Activated T-cell treated with anti-CD3 and anti-CD28 coated beads, Interleukin-2, amount 50 U/mL, for 48 hours (primary cell): ENCODE measurements at places on chromosomes 7 and 10.
A peak's percentile ranks its signal among the peaks of the same experiment; 100 is the strongest.

DNA sequence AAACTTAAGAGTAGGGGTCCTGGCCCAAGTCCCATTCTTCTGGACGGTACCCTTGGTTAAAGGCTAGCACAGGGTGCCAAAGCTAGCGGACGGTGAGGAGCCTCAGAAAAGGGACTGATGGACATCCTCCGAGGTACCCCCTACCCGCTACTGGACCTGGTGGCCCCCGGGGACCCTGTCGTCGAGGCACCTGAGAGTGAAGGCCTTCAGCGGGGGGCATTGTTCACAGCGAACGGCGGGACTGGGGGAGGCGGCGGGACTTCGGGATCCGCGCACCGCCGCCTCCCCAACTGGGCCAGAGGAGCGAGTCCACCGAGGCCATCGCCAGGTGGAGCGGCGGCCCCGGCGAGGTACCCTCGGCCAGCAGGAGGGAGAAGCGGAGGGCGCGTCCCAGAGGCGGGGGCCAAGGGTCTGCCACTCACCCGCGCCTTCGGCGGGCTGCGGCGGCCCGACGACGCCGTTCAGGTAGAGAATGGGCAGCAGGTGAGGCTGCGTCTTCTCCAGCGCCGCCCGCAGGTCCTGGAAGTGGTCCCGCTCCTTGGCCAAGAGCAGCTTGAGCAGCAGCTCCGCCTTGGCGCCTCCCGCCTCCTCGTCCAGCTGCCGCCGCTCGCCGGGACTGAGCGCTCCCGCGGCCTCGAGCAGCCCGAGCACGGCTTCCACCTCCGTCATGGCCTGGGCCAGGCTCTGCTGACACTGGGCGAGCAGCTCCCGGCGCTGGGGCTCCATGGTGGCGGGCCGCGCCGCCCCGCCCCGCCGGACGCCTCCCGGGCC lies 575 bp downstream of the DLG5 start:
- peak; percentile 48 for DNase-seq

DNA sequence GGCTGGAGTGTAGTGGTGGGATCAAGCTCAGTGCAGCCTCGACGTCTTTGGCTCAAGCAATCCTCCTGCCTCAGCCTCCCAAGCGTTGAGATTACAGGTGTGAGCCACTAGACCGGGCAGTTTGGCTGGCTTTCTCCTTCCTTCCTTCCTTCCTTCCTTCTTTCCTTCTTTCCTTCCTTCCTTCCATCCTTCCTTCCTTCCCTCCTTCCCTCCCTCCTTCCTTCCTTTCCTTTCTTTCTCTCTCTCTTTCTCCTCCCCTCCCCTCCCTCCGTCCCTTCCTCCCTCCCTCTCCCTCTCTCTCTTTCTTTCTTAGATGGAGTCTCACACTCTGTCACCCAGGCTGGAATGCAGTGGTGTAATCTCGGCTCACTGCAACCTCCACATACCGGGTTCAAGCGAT lies 7.6 kb upstream of the VPS37D start:
- no peak for DNase-seq

DNA sequence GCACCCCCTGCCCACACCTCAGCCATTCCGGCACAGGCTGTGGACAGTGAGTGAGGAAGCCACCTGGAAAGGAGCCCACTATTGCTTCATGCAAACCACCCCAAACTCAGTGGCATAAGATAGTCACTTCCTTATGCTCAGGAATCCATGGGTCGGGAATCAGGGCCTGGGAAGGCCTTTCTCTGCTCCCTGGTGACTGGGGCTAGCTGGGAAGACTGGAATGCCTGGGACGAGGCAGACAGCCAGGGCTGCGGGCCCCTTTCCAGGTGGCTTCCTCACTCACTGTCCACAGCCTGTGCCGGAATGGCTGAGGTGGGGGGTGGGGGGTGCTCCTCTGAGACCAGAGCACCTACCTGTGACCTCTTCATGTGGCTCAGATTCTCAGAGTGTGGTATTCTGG lies 74.1 kb upstream of the GRB10 start:
- DNase-seq, result no peak

DNA sequence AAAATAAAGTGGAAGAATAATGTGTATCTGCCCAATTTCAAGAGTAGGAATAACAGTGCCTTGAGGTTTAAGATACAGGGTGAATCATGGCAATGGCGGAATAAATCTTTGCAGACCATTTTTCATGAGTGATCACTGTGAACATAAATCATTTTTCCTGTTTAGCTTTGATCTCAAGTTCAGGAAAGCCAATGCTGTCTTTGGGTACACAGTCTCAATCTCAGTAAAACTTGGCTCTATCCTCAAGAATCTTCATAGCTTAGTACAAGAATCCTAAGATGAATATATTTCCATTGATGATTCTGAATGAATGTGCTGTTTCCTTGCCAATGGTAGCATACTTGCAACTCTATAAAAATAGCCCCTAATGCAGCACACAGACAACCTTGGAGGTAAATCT lies 6.8 kb downstream of the NAMPT start:
- DNase-seq, result no peak

DNA sequence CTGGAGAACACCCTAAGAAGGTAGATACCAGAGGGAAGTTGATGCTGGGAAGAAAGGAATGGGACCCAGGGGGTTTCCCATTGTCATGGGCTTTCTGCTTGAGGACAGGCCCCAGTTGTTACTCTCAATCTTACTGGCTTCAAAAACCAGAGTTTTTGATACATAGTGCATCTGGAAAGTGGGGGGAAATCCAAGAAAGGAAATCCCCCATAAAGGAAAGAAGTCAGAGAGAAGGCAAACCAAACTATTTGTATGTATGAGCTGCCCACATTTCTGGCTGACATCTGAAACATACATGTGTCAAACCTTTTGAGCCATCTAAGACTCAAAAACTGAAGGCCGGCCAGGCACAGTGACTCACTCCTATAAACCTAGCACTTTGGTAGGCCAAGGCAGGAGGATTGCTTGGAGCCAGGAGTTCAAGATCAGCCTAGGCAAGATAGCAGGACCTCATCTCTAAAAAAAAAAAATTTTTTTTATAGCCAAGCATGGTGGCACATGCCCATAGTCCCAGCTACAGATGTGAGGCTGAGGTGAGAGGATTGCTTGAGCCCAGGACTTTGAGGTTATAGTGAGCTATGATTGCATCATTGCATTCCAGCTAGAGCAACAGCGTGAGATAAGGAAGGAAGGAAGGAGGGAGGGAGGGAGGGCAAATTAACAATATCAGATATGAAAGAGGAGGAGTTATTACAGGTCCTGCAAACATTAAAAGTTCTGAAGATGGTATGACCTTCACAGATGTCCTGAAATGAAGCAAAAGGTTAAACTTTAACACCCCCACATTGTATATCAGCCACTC lies 6.7 kb upstream of the COA1 start:
- peak; percentile 59 for DNase-seq

- peak; percentile 49 for DNase-seq
These were observed 106.7 kb downstream of the TES start for GRCh38 chr7:116316838-116317628.

- DNase-seq, result no peak
These were observed 11.7 kb downstream of the MAP3K8 start for GRCh38 chr10:30445711-30446110.

DNA sequence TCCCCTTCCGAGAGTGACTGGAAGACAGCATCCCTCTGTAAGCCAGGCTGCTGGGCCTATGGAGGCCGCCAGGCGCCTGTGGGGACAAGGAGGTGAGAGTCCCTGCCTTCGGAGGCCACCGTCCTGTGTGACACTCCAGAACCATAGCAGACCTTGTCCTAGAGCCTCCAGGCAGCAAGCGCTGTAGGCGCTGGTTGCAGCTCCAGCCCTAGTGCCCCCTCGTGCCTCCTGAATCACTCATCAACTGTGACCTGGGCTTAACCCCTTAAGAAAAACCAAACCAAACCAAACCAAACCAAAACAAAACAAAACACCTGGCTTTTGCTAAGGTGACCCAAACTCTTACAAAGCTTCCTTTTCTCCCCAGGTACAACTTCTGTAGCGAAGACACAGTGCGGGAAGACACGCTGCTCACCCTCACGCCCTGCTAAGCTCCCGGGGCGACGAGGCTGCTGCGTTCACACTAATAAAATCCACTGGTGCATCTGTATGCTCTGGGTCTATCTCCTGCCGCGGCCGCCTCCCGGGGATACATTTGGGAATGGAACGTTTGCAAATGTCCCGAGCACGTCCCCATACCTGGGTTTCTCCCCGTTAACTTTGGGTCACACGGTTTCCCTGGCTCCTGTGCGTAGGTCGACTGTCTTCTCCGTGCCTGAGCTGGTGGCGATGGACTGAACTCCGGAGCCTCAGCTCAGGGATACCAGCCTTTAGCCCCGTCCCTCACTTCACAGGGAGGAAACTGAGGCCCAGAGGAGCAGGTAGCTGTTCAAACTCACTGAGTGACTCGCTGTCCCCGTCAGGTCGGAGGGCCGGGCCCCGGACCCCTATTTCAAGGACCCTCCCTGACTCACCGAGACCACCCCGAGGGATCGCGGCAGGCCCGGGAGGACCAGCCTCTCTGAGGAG lies 11.8 kb upstream of the PNLIPRP2 start:
- DNase-seq, result no peak

DNA sequence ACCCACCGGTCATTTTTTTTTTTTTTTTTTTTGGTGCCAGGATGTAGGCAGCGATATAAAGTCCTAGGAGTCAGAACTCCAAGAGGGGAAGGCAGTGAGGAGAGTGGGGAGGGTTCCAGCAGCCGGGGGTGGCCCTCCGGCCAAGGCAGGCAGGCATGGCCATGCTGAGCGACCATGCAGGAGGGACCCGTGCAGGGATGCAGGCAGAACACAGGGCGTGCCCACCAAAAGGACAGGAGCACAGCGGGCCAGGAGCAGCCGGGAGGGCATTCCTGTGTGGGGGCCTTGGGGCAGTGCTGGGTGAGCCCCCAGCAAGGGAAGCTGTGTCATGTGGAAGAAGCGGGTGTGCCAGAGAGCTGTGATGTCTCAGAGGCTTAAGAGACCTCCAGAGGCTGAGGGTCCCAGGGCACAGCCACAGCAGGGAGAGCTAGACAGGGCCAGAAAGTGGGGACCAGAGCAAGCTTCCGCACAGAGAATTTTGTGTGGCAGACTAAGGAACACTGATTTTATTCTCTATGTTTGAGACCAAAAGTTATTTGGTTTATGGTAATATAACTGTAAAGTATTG lies 5.7 kb downstream of the ZFAND2A start:
- no peak for DNase-seq

GRCh38 chr7:99392659-99393354 lies 15.6 kb downstream of the PDAP1 start:
- peak; percentile 84 for DNase-seq

DNA sequence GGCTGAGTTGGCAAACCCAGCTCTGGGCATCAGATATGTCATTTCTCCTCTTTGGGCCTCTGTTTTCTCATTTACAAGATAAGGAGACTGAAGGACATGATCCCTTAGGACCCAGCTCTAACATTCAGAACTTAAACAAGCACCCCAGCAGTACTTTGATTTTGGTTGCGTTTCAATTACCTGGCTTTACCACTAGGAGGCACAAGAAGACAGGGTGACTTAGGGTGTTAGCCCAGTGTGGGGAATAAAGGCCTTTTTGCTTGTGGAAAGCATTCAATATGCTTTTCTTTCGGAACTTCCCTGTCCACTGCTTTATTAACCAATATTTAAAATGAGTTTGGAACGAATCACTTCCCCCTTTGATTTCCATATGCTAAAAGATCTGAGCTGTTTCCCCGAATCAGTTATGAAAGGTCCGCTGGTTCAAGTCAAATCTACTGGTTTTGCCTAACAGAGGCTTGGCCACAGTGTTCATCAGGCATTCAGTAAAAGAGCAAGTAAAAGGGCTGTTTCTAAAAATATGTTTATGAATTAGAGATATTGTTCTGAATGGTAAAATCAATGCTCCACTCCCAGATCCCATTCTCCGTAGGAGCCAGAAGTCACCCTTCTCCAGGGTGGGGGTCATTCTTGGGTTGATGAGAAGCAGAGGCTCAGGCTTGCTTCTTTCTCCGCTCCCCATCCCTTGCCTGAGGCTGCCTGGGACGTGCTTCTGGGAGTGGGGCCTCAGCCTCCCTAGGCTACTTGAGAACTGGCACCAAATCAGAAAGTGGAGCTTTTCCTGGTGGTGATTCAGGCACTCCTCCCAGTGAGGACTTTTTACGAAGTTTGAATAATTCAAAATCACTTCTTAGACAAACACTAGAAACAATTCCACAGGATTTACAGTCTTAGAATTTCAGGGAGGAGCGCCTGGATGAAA lies 105.5 kb downstream of the MYOF start:
- DNase-seq, result peak; percentile 34

- DNase-seq, result no peak
These were observed 125.9 kb downstream of the CDH23 start for GRCh38 chr10:71522442-71523144.

DNA sequence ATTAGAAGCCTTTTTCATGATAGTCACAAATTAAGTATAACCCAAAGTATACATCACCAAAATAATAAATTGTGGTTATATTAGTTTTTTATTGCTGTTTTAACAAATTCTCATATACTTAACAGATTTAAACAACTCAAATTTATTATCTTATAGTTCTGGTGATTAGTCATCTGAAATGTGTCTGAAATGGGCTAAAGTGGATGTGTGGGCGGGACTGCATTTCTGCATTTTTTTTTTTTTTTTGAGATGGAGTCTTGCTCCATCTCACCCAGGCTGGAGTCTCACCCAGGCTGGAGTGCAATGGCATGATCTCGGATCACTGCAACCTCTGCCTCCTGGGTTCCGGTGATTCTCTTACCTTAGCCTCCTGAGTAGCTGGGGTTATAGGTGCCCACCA lies 891.5 kb upstream of the CELF2 start:
- no peak for DNase-seq

GRCh38 chr10:73517166-73517888 lies 21.5 kb upstream of the PPP3CB start:
- DNase-seq, result no peak
